Subcutaneous preadipocyte (primary cell): ENCODE measurements at places on chromosomes 2 and 18. TPM values are rescaled to one million over a fixed set of nuclear protein-coding genes. Genes with fewer than 3 reads are reported as not detected.

RAB1A gene
- 64.7 and 65.5 TPM in 2 replicates for total RNA-seq

HMSD gene
- 0.39 TPM in 1 of 2 replicates, not detected in the other for total RNA-seq

CTAGE1 gene
- not detected in 2 replicates for total RNA-seq

PTH2R gene
- 0.20 and 0.37 TPM in 2 replicates for total RNA-seq

CCDC74B gene
- 2.2 and 5.1 TPM in 2 replicates for total RNA-seq

INO80C gene
- total RNA-seq: 5.5 and 13.5 TPM in 2 replicates

CHST9 gene
- not detected in 2 replicates for total RNA-seq

GALM gene
- total RNA-seq: 10.9 and 21.7 TPM in 2 replicates

KIF5C gene
- total RNA-seq: under 0.01 and 0.20 TPM in 2 replicates

CNGA3 gene
- total RNA-seq: under 0.01 TPM in 2 replicates

PER2 gene
- 3.3 and 3.9 TPM in 2 replicates for total RNA-seq

FAM237A gene
- not detected in 2 replicates for total RNA-seq

FSIP2 gene
- under 0.01 and 0.37 TPM in 2 replicates for total RNA-seq

PRPF40A gene
- total RNA-seq: 102 and 151 TPM in 2 replicates

LYPD1 gene
- 0.59 TPM in 1 of 2 replicates, not detected in the other for total RNA-seq
